ENCODE measurements at places on chromosomes 3 and 15. TPM values are rescaled to one million over a fixed set of nuclear protein-coding genes. Genes with fewer than 3 reads are reported as not detected.
A peak's percentile ranks its signal among the peaks of the same experiment; 100 is the strongest.

DNA sequence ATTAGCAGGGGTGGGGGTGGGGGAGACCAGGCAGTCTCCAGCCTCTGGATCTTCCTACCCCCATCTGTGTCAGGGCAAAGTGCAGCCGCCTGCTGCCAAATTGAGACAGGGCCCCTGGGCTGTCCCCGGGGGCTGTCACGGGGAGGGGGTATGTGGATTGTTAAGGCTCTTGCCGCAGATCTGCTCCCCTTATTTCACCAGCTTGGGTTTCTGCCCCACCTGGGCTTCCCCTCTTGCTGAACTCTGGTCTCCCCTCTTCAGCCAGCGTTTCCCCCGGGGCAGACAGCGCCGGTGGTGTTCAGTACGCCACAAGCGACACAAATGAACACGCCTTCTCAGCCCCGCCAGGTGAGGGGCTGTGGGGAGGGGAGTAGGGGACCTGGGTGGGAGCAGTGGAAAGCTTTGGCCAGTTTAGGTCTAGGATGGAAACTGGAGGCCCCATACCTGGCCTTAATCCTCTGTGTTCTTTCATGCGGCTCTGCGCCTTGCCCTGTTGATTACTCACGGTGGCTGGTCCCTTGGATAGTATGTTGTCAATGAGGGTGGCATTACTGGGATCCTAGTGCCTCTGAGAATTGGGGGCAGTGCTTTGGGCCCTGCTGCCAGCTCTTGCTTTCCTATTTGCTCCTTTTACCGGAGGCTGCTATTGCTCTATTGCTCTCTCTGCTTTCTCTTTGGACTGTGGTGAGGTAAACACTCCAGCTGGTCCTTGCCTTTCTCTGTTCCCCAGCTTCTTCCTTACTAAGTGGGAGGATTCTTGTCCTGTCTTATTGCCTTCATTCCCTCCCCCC, 1.7 kb downstream of the EIF4G1 start:
- no peak for DNase-seq

DNA sequence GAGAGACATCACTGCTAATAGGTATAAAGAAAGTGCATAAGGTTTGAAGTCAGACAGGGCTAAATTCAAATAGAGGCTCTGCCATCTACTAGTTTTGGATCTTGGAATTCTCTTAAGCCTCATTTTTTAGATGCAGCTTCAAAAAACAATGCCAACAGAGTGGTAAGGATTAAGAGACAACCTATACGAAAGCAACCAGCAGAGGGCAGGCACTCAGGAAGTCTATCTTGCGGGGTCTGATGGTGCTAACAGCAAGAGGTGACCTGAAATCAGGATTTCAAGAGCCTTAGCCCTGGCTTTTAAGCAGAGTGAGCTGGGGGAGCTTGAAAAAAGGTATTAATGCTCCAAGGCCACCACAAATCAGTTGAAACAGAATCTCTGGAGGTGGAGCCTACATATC, 40.7 kb downstream of the LDHAL6B start:
- DNase-seq = peak; percentile 78

DNA sequence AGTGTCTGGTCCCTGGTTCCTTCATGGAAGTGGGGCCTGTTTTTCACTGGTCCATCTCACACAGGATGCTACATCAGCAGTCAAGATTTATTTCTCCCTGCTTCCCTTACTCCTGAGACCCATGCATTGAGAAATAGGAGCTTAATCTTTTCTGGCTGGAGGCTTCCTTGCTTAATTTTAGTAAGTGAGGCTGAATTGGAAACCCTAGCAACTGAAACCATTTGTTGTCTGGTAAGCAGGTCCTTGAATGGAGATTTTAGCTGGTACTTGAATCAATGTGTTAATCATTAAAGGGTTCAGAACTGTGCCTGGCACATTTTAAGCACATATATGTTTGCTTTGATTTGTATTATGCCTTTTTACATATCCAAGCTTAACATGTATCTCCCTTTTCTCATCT, 20.2 kb upstream of the MEF2A start:
- DNase-seq = no peak

DNA sequence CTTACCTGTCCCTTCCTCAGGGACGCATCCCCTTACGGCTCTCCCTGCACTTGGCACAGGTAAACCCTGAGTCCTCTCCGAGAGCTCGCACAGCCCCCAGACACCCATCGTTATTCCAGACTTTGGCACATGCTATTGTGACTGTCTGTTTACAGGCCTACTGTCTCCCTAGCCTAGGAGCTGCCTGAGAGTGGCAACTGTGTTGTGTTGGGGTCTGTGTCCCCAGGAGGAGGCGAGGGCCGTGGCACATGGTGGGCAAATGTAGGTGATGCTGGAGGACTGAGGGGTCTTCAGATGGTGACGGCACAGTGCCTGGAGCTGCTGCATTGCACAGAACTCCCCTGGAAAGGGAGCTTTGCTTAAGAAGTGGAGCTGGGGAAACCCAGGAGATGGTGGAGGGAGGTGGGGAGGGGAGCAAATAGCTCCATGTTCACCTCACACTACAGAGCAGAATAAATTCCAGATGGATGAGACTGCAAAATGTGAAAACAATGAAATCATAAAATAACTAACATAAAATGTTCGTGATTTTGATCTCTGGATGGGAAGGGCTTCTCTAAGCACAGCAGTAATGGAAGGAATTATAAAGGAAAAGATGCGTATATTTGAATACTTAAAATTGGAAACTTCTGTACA, 96.5 kb downstream of the SMAD6 start:
- DNase-seq = peak; percentile 15

- no peak for DNase-seq
These were observed 31.9 kb upstream of the CFAP161 start for GRCh38 chr15:81101894-81102815.

DNA sequence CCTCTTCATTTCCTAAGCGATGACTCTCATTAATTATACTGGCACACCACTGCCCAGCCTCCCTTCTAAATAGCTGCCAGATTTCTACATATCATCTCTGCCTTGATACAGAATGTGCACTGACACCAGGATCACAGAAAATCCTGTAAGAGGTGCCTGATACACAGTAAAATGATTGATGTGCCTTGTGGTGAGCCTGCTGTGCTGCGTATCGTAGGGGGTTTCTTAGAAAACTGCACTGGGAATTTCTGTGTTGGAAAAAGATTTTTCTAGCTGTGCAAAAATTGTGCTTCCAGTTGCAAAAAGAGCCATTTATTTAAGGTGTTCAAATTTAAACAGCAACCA, 3.0 kb upstream of the PLCH1 start:
- DNase-seq = no peak

DNA sequence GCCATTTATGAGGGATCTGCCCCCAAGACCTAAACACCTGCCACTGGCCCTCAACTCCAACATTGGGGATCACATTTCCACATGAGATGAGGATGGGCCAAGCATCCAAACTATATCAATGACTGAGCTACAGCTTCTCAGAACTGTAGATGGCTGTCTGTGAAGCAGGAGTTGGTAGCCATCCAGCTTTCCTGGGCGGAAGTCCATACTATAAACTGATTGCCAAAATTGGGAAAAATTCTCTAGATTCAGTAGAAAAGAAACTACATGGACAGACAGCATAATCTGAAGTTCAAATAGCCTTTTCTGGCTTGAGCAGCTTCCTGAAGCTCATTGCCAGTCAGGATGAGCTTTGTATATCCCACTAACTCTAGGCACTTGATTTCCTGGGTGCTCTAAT, 214.7 kb upstream of the ZBTB20 start:
- no peak for DNase-seq

DNA sequence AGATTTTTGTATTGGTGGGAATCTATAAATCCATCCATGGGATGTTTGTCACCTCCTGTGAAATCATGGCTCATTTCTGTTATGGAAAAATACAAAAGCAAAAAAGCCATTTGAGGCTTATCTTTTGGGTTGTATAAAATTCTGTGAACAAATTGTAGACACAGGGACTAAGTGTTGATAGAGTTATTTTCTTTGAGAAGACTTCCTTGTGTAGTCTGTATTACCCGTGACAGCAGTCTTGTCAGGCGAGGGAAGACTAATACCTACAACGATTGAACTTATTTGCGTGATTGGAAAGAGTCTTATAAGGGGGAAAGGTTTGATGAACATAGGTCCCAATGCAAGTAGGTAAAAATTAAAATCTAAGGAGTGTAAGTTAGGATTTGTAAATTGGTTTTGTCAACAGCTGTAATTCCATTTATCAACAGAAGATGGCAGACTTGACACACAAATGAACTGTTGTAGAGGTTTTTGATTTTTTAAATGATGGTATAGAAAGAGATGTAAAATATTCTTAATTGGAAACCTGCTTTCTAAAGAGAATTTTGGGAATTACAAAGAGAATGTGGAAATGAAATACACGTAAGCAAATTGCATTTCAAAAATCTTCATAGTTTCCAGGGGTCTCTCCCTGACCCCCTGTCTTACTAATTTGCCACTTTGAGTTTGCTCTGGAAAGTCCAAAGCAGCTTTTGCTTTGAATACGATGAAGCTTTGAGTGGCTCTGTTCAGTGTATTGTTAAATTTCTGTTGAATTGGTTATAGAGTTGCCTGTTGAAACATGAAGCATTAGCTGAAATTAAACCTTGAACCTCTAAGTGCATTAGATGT, 33.2 kb downstream of the SLC25A26 start:
- DNase-seq = peak; percentile 58

GRCh38 chr15:26158176-26158575, 295.0 kb upstream of the ATP10A start:
- DNase-seq = no peak

DNA sequence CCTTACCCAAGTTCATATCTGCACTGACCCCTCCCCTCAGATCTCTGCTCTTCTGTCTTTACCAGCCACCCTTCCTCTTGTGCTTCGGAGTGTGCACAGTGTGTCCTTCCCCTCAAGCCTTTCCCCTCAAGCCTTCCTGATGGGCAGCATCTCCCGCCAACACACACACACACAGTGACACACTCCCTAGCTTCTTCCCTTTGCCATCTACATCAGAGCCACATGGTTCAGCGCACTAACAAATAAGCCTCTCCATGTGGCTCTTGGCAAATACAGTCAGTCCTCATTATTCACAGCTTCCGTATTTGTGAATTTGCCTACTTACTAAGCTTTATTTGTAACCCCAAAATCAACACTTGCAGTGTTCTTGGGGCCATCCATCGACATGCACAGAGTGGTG, 37.5 kb downstream of the SH3BP5 start:
- peak; percentile 79 for DNase-seq

- no peak for DNase-seq
These were observed 11.2 kb downstream of the SH2D7 start for GRCh38 chr15:78103406-78104118.

DNA sequence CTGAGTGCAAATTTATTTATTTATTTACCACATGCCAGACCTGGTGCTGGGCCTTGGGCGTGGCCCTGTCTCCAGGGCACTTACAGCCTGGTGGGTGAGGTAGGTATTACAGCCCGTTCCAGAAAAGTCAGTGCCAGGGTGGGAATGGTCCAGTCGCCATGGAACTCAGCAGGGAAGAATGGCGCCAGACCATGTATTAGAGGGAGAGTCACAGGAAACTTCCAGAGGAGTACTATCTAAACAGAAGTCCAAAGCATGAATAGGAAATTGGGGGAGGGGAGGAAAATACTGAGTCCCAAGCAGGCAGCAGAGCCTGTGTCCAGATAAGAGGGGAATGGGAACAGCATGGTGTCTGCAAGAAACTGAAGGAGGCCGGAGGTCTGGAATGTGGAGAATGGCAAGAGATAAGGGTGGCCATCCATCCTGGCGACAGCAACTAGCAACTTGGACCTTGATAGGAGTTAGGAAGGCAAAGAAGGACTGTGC, 27.0 kb downstream of the SH3BP5 start:
- DNase-seq = peak; percentile 35

DNA sequence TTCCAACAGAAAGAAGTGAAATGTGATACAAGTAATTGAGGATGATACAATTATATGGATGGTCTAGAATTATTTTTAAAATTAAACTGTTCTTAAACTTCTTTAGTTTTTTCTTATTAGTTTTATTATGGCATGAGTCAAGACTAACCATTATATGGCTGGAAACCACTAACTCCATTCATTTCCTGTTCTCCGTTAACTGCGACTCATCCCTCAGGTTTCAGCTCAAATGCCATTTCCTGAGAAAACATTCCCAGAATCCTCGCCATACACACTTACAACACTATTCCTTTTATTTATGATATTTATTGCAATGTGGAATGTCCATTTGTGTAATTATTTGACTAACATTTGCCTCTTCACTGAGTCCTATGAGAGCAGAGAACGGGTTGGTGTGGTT, 394.1 kb downstream of the SOX2 start:
- DNase-seq = no peak

GRCh38 chr15:60486742-60487141, 7.8 kb upstream of the ICE2 start:
- no peak for DNase-seq

- no peak for DNase-seq
These were observed 17.4 kb upstream of the SECISBP2L start for GRCh38 chr15:49063402-49064280.

GRCh38 chr15:98700519-98700918, 52.2 kb downstream of the IGF1R start:
- DNase-seq = no peak

- DNase-seq = no peak
These were observed 63.4 kb downstream of the GHSR start for GRCh38 chr3:172384836-172385235.

DNA sequence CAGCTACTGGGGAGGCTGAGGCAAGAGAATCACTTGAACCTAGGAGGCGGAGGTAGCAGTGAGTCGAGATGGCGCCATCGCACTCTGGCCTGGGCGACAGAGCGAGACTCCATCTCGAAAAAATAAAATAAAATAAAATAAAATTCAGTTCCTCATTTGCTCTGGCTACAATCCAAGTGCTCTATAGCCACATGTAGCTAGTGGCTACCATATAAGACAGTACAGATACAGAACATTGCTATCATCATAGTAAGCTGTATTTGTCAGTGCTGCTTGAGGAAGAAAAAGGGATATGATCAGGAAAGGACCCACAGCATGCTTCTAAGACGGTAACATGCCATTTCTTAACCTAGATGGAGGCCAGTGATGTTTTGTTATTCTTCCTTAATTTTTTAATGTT, 88.7 kb upstream of the CDAN1 start:
- DNase-seq = no peak

GRCh38 chr3:187319699-187320302, 28.3 kb upstream of the MASP1 start:
- DNase-seq = peak; percentile 59

The NFKBIZ gene
- 6.8 TPM for total RNA-seq

The GNAT1 gene
- under 0.01 TPM for total RNA-seq

The RASGRF1 gene
- 0.51 TPM for total RNA-seq

The CILP gene
- total RNA-seq = not detected

The GOLGA8S gene
- 0.13 TPM for total RNA-seq

The ADAMTS17 gene
- total RNA-seq = under 0.01 TPM

The ZNF774 gene
- total RNA-seq = 0.64 TPM

The TM4SF1 gene
- total RNA-seq = 1,046 TPM

The ACVR2B gene
- total RNA-seq = 3.3 TPM

The ADCY5 gene
- total RNA-seq = under 0.01 TPM

Measured in dermis microvascular lymphatic vessel endothelial cell (primary cell).